T-helper 17 cell (primary cell): ENCODE measurements at places on chromosomes 5 and 9. TPM values are rescaled to one million over a fixed set of nuclear protein-coding genes. Genes with fewer than 3 reads are reported as not detected.

Gene MYOZ3
- not detected for total RNA-seq

Gene FOXD4L4
- 0.15 TPM for total RNA-seq

DNA sequence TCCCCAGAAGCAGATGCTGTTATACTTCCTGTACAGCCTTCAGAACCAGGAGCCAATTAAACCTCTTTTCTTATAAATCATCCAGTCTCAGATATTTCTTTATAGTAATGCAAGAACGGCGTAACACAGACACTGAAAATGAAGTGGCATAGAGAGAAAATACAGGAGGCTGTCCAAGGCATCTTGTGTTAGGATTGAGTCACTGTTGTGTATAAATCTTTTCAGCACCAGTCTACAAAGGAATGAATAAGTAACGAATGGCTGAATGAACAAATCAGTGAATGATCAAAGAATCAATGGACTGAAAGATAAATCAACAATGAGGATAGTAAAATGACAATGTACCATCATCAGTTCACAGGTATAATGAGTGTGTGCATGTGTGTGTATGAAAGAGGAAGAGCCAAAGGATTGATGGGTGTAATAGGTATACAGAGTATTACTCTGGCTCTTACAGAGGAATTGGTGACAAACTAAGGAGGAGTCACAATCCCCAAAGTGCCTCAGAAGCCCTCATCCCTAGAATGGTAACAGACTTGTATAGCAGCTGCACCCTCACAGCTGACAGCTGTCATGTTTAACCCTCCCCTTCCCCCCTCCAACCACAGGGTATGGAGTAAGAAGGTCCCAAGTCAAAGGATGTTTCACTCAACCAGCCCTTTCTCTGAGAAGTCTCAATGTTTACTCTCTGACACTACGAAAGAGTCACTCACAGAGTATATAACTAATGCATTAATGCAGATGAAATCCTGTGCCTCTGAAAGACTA is 29.8 kb upstream of the MIER3 start:
- no peak for DNase-seq

- DNase-seq, result no peak
These were observed 3.3 kb downstream of the NCBP1 start for GRCh38 chr9:97636903-97637302.

- DNase-seq, result no peak
These were observed 576.7 kb upstream of the ACO1 start for GRCh38 chr9:31807574-31808256.

DNA sequence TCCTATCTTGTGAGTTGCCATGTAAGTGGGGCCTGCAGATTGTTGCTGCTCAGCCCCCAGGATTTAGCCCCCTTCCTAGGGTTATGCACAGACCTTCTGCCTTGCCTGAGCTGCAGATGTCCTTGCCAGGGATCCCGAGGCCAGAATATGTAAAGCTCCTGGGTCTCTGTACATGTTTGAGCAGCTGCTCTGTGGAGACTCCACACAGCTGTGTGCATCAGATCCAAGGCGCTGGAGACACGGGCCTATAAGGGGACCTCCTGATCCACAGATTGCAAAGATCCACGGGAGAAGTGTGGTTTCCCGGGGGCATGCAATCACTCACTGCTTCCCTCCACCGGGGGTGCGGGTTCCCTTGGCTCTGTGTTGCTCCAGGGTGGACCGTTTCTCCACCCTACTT is 28.9 kb downstream of the TAF11L14 start:
- no peak for DNase-seq

DNA sequence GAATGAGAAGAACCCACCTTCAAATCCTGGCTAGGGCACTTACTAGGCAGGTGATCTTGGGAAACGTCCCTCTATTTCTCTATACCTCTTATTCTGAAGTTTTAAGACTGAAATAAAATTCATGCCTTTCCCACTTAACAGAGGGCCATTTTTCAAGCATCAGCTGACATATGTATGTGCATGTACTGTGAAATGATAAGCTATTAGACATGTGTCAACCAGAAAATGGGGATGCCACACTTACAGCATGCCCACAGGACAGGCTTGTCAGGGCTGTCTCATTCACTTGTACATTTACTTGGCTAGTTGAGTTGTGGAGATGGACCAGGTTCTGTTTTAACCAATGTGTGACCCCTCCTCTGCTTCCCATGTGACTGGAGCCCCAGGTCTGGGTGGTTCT is 78.5 kb downstream of the C9orf152 start:
- no peak for DNase-seq

DNA sequence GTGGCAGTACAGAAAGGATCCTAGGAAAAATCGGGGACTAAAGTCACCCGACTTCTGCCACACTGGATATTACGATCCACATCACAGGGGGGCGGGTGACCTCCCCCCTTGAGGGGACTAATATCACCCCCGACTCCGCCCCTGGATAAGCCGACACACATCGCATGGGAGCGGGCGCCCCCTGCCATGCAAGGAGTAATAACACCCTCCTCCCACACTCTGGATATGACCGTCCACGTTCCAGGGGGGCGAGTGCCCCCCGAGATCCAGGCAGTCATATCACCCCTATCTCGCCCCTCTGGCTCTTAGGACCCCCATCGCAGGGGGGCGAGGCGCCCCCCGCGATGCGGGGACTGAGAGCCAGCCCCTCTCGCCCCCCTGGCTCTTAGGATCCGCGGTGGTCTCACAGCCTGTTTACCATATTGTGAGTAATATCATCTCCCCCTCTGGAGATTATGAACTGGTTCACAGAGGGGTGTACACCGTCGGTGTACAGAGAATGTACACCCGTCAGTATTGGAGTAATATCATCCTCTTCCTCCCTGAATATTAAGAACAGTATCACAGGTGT is 423.0 kb downstream of the DIRAS2 start:
- DNase-seq, result peak; percentile 20

- DNase-seq, result no peak
These were observed 4.3 kb upstream of the NTNG2 start for GRCh38 chr9:132157347-132158116.

DNA sequence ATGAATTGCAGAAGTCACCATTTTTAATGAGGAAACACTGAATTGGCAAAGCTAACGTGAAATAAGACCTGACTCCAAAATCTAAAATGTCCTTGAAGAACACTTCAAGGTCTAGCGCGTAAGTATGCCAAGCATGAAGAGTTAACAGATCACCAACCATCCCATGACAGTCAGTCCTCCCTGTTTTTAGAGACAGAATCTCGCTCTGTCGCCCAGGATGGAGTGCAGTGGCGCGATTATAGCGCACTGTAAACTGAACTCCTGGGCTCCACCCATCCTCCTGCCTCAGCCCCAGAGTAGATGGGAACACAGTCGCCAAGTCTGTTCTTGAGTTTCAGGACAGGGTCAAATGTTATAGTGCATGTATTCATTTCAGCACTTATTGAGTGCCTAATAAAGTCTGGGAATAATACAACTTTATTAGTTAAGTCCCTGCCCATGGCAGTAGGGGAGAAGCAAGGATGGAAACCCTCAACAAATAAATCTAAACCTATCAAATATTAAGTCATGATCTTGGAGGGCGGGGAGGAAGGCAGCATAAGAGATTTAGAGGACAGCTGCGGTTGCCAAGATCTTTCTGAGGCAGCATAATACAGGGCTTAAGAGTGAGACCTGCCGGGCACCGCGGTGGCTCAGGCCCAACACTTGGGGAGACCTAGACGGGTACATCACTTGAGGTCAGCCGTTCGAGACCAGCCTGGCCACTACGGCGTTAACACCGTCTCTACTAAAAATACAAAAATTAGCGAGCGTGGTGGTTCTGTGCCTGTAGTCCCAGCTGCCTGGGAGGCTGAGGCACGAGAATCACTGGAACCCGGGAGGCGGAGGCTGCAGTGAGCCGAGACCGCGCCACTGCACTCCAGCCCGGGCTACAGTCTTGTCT is 1.1 kb downstream of the ATPSCKMT start:
- no peak for DNase-seq

- no peak for DNase-seq
These were observed 597.2 kb upstream of the CDH10 start for GRCh38 chr5:25241981-25242380.

DNA sequence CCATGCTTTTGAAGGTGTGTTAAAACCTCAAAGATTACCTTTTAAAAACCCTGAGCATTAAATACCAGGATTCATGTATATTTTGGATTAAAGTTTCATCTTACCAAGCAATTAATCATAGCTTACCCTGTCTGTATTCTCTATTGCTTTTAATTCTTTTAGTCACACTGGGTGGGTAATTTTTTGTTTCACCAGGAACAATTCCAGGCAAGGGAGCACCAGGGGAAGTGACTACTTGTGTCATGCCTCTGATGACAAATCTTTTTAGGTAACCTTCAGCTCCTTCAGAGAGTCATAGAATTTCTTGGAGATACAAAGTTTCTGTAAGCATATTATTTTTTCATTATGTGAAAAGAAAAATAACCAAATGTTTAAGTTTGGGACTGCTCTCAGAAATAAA is 33.4 kb upstream of the ANXA1 start:
- no peak for DNase-seq

DNA sequence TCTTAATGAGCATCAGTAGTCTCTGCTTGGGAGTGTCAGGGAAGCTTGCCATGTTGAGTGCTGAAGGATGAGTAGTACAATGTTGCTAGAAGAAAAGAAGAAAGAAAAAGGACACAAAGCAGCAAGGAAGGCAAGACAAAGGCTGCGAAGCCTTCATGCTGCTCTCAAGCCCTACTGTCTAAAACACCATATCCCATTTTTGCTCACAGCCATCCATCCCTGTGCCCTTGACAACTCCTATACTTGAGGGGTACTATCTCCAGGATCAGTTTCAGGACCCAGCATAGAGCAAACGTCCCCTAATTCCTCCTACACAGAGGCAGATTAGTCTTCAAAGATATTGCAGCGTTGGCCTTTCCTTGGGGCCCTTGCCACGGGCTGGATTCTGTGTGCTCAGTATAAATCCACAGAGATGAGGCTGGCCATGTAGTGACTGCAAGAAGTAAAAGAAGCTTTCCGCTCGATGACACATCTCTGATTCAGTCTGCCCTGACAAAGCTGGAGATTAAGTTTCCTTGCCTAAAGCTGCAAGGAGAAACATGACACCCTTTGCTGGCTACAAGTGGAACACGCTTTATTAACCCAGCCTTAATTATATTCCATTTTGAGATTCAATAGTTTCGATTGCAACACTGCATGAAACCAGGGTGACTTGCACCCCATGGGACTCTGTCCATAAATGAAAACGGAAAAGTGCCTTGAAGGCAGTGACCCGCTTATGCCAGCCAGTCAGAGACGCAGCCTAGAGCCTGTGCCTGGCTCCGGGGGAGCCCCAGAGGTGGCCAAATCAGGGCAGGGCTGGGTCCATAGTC is 304.6 kb downstream of the ACTL7B start:
- DNase-seq, result no peak

DNA sequence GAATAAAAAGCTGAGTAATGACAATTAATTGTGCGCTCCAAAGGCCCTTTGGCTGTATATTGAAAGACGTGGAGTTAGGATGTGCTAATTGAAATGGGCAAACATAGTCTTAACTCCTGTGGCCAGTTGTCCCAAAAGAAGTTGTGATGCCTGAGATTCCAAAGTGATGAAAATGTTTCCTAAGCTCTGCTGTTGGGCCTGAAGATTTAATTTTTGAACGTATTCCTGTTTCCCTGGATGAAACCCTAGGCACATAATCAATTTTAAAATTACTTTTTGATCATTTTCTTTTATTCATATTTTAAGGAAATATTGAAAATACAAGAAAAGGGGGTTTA is 87.9 kb downstream of the PRDM6 start:
- DNase-seq, result no peak

DNA sequence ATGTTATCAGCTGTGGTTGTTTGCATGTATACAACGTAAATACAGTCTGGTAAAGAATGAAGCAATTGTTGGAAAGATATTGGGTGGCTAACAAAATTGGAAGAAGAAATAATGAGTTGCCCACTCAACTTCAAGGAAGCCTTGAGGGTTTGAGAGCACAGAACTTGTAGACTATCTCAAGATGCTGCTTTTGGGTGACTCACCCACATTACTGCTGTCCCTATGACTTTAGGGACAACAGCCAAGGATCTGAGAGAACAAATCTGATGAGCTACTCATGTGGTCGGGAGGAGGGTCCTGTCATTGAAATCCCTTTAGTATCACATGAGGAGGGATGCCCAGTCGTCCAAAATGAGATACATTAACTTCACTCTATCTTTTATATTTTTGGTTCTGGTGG is 261.8 kb downstream of the GAS1 start:
- DNase-seq, result no peak

DNA sequence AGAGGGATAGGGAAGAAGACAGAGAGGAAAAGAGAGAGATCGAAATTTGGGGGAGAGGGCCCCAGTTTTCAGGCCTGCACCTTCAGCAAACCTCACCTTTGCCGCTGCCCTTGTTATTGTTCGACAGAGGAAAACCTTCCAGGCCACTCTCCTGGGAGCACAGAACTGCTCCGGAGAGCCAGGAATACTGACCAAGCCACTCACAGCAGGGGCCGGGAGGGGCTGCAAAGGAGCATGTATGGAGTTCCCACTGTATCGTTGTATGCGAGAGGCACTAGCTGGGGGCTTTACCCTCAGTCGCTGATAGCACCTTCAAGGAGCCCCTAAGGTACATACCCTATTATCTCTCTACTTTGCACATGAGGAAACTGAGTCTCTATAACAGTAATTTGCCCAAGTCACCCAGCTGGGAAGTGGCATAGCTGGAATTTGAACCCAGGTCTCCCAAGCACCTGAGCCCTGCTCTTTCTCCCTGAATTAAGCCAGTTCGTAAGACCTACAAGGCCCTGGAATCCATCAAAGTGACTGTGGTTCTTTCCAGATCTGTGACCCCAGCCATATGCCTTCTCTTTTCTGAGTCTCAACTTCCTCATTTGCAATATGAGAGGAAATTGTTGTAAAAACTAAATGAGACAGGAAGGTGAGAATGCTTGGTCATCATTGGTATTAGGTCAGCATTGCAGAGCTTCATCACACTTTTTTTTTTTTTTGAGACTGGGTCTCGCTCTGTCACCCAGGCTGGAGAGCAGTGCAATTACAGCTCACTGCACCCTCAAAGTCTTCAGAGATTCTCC is 21.0 kb upstream of the FOXE1 start:
- DNase-seq, result no peak

DNA sequence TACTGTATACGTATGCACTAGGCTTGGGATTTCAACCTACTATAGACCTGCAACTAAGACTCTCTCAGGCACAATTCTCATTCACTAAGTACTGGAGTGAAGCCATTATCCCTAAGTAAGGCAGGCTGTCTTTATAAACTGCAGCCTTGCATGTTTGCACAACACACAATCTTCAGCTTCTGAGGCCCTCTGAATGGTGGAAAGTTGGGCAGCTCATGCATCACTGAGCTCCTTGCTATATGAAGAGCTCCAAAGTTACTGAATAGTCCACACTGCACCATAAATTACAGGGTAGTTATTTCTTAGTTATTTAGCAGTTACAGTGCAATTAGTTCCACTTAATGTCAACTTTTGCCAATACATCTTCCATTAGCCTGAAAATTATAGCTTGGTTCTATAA is 384.6 kb downstream of the BRINP1 start:
- no peak for DNase-seq

GRCh38 chr9:18228101-18228500 is 245.9 kb upstream of the ADAMTSL1 start:
- DNase-seq, result no peak

- no peak for DNase-seq
These were observed 230.2 kb upstream of the DAPK1 start for GRCh38 chr9:87267251-87268070.

GRCh38 chr5:114857941-114858551 is 311.7 kb downstream of the TRIM36 start:
- DNase-seq, result no peak
